Stimulated activated CD8-positive, alpha-beta memory T cell treated with anti-CD3 and anti-CD28 coated beads, Interleukin-7, amount 100 ng/mL, for 4 hours (primary cell): ENCODE measurements at places on chromosomes 5 and 9.

DNA sequence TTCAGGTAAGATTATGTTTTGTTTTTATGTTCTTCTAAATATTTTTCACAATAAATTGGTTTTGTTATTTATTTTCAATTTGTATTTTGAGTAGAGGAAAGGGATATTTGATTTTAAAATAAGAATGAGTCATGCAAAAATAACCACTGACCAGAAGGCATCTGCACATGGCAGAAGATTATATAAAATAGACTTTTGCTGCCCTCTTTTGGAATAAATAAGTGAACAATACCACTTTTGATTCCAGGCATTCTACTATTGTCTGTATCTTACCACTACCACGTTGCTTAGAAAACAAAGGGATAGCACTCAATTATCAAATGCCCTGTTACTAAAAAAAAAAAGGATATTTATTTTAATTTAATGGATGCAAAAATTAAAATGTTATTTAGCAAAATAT, 227.3 kb upstream of the ITGA1 start:
- no peak for DNase-seq

DNA sequence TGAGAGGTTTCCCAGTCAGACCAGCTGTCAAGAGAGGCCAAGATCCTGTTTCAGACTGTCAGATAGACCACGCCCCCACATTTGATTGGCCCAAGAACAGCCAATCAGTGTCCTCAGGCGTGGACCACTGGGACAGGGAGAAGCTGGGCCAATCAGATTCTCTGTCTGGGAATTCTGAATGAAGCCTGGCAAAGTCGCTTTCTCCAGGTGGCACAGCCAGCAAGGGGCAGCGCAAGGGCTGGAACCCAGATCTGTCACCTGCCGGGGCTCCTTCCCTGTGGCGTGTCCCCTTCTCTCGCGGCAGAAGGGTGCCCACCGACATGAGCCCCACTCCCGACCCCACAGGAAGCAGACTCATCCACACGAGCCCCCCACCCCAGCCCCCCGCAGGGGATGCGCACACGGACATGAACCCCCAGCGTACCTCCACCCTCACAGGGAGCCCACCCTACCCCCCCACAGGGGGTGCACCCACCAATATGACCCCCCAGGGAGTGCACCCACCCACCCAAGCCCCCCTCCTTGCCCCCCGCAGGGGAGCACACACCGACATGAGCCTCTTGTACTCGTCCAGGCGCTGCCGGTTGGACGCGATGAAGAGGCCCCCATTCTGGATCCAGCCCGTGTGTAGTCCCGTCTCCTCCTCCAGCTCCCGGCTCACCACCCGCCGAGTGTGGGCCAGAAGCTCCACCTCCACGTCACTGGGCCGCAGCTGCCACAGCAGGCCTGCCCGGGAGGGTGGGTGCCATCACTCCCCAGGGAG, 6.1 kb downstream of the SARDH start:
- DNase-seq: no peak

DNA sequence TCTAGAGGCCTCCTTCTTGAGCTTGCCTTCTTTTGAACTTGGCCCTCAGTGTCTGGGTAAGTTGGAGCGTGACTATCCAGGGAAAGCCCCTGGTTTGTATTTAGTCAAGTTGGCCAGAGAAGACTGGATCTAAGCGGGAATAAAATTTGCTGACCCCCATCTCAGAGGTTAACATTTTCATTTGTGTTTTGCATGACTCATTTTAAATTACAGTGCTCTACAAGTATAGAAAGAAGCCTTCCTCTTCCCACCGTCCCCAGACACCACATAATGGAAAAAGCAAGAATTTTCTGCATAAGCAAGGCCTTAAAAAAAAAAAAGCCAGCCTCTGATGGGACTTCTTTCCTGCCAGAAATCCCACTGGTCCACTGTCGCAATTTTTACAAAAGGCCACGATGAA, 27.2 kb downstream of the PIK3R1 start:
- DNase-seq: no peak

DNA sequence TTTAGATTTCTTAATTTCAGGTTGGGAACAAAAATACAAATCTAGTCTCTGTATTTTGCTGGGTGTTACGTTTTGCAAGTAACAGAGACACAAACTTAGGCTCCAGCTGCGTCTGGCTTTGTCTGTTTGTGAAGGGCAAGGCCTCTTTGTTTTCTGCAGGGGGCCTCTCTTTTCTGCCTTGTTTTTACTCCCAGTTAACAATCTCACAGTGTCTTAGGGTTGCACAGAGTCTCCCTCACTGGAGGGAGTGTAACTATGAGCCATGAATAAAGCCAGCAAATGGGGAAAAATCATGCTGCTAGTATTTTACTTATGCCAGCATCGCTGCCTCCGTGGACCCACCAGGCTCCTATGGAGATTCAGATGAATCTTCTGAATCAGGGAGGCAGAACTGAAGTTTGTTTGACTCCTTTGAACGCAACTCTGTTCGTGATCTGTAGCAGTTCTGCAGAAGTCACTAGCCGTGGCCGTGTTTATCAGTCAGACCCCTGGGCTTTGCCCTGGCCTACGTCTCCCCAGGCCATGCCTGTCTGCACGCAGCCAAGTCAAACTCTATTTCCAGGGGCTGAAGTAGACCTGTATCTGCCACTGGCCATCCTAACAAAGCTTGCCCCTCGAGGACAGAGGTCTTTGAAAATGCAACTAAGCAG, 77.2 kb downstream of the ATP10B start:
- DNase-seq: no peak

DNA sequence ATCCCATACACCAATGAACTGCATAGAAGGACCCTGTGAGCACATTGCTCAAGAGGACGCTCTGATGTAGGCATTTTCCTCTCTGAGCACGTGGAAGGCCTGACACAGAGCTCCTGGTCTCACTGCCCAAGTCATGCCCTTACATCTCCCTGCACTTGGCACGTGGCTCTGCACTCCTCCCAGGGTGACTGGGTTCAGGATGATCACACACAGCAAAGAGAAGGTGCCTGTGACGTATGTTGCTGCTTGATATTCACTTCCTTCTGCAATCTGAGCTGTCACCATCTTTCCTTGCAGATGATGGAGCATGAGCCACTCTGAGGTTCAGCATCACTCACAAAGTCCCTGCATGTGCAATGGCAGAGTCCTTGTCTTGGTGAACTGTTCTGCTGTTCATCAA, 125.2 kb downstream of the FSTL4 start:
- DNase-seq: no peak
